Left forelimb (tissue), 1 donor: ENCODE measurements at places on chromosomes 7 and 10.

DNA sequence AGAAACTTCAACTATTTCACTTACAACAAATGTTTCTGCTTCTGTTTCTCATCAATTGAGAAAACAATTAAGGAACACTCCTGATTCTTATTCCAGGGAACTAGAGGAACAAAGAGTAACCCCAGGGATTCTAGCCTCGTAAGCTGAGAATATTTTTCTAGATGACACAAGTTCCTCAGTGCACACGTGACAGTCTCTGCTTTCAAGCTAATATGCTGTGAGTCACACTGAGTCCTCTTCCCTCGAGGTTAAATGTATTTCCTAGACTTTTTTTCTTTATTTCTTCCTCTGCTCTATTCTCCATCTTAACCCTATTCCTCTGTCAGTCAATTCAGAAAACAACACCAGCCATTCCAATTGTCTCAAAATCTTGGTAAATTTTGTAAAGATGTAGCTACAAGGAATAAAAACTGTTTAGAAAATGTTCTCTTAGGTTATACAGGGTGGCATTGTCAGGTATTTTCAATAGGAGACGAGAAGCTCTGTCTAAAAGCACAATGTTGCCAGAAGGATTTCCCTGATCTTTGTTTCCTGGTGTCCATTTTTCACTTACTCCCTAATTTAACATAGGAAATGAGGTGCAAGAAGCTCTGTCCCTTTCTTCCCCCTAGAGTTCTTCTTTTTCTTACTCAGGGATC lies 5.8 kb upstream of the C1GALT1 start:
- DNase-seq: no peak

GRCh38 chr7:45421806-45422205 lies 152.4 kb upstream of the ADCY1 start:
- DNase-seq: no peak

- DNase-seq: no peak
Measured at GRCh38 chr10:124305984-124306383, 112.7 kb downstream of the OAT start.

GRCh38 chr7:15332956-15333355 lies 228.9 kb downstream of the AGMO start:
- no peak for DNase-seq

GRCh38 chr10:133100186-133100585 lies 12.5 kb downstream of the ADGRA1 start:
- no peak for DNase-seq

- DNase-seq: no peak
Measured at GRCh38 chr10:11560076-11560709, 51.3 kb downstream of the USP6NL start.

GRCh38 chr7:18352339-18353255 lies 143.0 kb upstream of the HDAC9 start:
- DNase-seq: peak; percentile 70

- no peak for DNase-seq
Measured at GRCh38 chr7:490461-491291, 29.0 kb downstream of the PDGFA start.

GRCh38 chr10:85648279-85648754 lies 718.3 kb downstream of the GRID1 start:
- DNase-seq: peak; percentile 57

DNA sequence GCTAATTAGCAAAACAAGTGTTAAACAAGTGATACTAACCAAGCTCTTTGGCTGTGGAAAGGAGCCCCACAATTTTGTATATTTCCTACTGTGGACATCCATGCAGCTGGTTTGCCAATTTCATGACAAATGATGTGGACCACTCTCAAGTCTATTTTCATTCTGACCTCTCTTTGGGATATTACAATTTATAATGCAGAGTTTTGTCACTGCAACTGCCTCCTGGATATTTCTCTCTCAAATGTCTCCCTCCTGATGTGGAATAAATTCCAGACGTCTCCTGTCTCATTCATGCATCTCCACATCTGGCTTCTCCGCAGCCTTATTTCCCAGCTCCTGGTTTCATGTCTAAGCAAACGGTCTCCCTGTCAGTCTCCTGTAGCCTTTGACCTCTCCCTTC lies 80.6 kb upstream of the RHEB start:
- no peak for DNase-seq

DNA sequence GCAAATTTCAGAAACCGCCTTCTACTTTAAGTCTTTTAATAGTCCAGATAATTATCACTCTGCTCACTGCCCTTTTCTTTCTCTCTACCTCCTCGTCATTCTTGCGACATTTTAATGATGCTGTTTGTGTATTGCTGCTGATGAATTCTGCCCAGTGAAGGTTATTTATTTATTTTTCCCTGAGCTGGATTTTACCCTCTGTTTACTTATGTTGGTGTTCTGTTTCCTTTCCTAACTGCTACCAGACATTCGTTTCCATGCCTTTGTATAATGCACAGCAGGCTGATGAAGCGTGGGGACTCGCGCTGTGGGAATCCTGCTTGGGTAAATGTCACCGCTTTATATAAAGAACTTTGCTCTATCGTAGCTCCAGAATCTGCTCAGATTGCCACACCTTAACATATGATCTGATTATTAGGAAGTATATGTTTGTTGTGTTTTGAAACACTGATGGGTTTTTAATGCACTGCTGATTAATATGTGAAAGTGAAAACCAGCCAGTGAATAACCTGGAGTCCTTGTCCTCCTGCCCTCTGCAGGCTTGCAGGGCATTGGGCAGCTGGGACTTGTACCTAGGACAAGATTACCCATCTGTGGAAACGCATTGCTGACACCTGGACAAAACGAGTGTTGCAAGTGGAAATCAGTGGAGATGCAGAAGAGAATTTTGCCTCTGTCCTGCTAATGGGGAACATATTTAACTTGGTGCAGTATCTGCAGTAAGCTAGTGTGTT lies 291.5 kb downstream of the SDK1 start:
- DNase-seq: no peak

DNA sequence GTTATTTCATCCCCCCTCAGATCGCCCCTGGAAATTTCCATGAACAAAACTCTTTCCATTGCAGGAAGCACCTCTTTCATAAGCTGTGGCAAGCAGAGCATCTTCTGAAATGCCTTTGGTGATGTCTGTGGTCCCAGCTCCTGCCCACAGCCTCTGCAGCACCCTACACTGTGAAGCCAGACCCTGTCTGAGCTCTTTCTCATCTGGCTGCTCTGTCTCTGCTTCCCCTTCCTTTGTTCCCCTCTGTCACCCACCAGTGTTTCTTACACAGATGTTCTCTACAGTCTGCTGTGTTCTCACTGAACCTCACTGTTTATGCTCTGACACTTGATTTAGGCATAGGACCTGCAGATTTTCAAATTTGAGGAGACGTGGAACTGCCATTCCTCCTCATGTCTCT lies 1.9 kb upstream of the TAS2R39 start:
- no peak for DNase-seq

DNA sequence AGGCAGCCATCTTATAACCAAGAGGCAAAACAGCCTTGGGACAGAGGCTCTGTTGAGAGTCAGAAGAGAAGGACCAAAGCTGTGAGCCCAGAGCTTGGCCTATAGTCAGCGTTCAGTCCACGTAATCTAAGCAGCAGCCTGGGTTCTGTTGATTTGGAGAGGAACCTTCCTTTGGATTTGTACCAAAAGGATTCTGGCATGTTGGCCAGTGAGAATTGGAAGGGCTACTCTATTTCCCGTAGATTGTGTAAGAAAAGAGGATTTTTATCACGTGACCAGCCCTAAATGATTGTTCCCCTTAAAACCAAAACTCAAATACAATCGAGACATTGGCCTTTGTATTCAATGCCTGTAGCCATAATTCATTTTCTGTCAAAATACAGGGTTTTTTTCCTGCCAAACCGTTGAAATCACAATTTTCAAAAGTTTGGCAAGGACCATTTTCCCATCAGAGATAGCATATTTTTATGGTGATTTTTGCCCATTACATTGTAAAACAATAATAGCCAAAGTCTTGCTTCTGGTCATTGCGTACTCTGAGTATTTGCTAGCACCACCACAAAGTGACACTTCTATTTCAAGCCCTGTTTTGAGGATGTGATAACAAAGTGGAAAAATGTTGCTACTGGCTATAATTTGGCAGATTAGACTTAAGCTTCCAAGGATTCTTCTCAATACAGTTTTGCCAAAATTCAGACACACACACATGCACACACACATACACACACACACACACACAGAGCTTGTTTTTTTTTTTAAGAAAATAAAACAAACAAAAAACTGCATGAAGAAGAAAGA lies 23.1 kb upstream of the BMPER start:
- no peak for DNase-seq

DNA sequence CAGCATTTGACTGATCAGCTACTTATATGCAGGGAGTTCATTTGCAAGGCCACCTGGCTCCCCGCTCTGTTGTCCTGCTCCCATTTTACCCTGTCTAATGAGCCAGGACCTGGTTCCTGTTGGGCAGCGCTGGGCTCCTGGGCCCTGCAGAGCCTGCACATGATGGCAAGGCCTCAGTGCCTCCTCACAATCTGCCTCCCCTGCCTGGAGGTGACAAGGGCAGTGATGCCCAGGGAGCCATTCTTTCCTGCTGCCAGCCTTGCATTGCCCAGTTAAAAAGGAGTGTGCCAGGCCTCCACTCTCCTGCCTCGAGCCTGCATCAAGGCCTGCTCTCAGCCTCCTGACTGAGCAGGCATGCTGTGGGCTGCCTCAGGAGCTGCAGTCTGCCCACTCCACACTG lies 28.5 kb downstream of the CHAT start:
- peak; percentile 25 for DNase-seq

- DNase-seq: no peak
Measured at GRCh38 chr10:5442065-5442989, 30.0 kb downstream of the NET1 start.

DNA sequence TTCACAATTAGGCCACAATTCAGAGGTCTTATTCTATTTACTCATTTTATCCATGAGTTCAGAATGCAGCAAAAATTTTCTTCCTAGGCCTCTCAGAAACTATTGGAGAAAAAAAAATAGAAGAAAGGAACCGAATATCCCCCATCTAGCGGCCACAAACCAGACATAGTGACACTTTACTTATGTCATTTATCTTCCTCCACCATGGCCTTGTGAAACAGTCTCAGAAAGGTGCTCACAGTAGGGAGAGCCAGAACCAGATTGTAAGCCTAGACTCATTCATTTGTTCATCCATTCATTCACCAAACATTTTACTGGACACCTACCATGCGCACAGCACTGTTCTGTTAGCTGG lies 16.0 kb downstream of the CREB3L2 start:
- DNase-seq: no peak

- DNase-seq: no peak
Measured at GRCh38 chr7:76185187-76185896, 16.4 kb upstream of the SRRM3 start.

DNA sequence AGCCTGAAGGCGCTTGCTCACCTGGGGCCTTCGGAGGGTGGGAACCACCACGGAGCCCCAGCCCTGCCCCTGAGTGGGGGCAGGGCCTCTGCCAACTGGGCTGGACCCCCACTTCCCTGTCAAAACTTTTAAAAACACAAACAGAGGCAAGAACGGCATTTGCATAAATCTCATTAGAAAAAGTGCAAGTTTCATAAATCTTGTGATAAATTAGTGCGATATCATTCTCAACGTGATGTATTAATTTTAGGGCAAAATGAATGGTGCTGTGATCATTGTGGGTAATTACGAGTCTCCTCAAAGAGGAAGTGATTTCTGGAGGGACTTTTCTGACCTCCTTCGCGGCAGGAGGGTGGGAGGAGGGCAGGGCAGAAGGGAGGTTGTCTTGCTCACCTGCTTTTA lies 98.3 kb downstream of the CDH23 start:
- DNase-seq: no peak

GRCh38 chr10:77898323-77899079 lies 28.1 kb downstream of the DLG5 start:
- no peak for DNase-seq

- no peak for DNase-seq
Measured at GRCh38 chr7:14258441-14258840, 269.0 kb upstream of the ETV1 start.

DNA sequence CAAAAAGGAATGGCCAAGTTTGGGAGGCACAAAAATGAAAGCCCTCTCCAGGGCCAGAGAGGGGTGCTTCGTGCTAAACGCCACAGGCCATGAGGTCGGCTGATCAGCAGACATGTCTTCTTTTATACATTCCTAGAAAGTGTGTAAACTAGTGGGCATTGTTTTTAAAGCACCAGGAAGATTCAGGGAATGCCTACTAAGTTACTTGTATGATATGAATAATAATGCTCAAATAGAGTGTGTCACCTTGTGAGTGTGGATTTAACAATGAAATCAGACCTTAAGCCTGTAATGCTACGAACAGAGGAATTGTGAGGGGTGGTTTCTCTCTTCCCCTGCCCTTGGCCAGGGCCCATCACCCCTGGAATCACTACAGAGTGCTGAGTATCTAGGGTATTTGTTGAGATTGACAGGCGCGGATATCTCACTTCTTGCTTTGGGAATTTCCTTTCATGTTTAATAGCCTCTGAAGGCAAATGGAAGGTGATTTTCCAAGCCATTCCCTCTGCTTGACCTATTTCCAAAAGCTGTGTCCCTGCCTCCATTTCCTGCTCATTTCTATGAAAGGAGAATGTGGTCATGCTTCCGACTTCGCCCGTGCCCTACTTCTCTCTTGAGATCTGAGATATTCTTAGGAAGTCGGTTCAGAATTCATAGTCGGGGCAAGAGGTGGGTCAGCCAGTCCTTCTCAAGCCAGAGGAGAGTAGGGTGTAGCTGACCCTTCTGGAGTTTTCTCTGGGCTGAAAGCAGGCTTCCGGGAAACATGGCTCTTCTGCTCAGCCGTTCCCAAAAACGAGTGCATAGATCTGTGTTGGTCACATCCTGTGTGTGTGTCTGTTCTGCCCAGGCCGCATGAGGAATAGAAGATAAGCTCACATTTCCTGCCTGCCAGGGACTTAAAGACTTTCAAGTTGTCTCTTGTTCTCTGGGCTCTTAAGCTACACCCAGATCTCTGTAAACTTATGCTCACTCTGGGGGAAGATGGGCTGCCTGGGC lies 167.8 kb upstream of the ITGB1 start:
- DNase-seq: no peak

- peak; percentile 49 for DNase-seq
Measured at GRCh38 chr10:115972426-115972825, 300.6 kb downstream of the GFRA1 start.

- DNase-seq: no peak
Measured at GRCh38 chr10:125201791-125202622, 41.6 kb upstream of the CTBP2 start.

- peak; percentile 73 for DNase-seq
Measured at GRCh38 chr7:135558337-135558767, 635 bp downstream of the NUP205 start.

- DNase-seq: no peak
Measured at GRCh38 chr10:35025916-35026315, 64.2 kb downstream of the CUL2 start.

DNA sequence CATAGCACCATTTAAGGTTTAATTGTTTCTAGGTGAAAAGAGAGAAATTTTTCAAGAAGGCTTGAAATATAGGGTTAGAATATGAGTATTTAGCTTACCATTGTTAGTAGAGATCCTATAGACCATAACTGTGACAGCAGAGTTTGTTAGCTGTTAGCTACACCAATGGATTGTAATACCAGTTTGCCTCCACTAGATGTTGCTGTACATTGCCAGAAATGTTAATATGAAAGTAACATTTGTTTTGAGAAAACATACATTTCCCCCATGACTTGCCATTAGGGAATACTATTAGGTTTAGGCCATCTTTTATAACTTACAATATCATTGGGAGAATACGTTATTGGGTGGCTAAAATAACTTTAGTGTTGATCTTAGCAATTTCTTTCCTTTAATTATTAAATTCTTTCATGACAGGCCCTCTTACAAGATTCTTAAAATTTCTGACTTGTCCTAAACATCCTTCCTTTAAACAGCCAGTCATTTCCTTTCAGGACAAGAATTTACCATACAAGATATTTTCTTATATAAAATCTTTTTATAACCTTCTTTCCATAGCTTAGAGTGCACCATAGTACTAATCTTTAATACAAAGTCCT lies 39.5 kb downstream of the ZNF117 start:
- no peak for DNase-seq

GRCh38 chr7:1232103-1232466 lies 587 bp upstream of the UNCX start:
- no peak for DNase-seq
